ENCODE measurements at places on chromosomes 3 and 15.

DNA sequence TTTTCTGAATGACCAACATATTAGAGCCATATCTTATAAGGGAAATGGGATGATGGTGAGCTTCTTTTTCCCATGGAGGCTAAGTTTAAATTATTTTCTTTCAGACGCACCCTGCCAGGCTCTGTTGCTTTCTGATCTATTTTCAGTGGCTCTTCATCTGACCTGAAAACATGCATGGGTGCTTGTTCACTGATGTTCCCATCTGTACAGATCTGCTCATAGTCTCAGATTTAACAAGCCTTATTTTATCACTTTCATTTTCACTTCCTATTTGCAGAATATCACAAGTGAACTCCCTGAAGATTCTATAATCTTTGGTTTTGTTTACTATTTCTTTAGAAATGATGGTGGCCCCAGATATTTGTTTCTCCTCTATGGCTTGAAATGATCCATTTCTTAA is 31.1 kb upstream of the SUCLG2 start:
- DNase-seq = no peak

- DNase-seq = peak; percentile 29
These were observed 32.6 kb upstream of the TBC1D5 start for GRCh38 chr3:17775073-17775472.

GRCh38 chr3:8776406-8776805 is 7.0 kb upstream of the OXTR start:
- DNase-seq = no peak

GRCh38 chr3:186035277-186035676 is 73.6 kb downstream of the ETV5 start:
- DNase-seq = no peak

DNA sequence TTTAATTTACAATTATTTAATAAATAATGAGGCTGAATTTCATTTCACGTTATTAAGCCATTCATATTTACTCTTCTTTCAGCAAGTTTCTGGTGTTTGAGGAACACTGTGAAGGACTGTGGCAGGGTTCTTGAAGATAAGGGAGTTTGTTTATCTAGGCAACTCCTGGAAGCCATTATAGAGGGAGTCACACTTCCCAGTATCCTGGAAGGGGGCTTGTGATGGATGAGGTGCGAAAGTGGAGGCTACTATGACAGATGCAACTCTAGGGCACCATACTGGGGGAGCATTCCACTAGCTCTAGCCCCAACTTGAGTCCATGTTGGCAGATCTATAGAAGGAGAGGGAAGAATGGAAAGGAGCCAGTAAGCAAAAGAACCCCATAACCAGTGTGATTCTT is 14.4 kb downstream of the CNOT10 start:
- no peak for DNase-seq

GRCh38 chr15:74269362-74270035 is 33.4 kb downstream of the CCDC33 start:
- no peak for DNase-seq

DNA sequence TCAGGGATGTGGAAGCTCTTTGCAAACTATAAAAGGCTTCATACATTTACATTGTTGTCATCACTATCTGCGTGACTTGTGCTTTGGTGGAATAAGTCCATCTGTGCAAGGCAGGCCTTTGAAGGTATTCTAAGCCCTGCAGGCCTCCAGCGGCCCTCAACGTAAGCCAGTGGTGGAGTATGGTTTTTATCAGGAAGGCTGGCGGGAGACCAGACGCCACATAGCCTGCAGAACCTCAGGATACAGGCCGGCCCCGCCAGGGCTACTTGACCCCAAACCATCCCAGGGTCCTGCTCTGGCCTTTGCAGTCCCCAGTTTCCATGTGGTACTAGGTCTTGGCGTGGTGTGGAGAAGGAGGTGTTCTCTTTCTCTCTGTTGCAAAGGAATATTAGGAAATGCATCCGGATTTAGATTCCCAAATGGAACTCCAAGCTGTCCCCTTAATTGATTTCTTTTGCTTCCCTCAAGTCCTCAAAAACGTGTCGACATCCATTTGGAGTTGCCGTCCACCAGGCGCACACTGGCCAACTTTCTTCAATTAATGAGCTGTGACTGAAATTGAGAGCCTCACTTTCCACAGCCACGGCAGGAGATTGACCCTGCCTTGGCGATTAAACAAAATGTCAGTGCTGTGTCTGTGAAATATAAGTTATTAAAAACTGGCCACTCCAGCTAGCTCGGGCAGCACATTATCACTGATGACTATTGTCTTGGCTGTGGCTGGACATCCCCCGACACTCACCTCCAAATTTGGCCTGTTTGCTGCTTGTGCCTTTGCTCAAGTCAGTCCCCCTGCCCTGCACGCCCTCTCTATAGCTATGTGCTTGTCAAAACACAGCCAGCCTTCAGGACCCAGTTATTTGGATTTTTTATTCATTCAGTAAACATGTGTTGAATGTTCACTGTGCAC is 239.8 kb upstream of the TLE3 start:
- no peak for DNase-seq

- no peak for DNase-seq
These were observed 19.7 kb downstream of the STARD5 start for GRCh38 chr15:81304226-81304625.

DNA sequence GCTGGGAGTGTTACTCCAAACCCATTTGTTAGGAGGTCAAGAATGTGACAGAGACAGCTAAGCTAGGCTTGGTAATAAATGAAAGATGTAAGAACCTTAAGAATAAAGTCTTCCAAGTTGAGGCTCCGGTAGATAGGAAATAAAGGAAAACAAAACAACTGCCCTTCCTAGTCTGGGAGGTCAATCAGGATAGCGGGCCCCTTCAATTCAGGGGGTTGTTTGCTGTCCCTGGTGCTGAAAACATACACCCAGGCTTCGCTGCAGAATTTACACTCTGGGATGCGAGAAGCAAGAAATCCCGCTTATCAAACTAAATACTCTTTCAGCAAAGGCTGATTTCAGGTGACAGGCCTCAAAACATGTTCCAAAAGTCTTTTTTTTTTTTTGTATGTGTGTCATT is 393.4 kb downstream of the NTRK3 start:
- DNase-seq = no peak

DNA sequence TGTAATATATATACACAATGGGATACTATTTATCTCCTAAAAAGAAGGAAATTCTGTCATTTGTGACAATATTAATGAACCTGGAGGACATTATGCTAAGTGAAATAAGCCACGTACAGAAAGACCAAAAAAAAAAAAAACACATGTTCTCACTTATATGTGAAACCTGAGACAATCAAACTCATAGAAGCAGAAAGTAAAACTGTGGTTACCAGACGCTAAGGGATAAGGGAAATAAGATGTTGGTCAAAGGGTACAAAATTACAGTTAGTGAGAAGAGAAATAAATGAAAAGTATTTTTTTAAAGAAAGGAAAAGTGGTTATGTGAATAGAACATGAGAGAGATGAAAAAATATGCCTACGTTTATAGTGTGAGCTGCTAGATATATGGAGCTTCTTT is 101.1 kb downstream of the CPNE4 start:
- DNase-seq = no peak

DNA sequence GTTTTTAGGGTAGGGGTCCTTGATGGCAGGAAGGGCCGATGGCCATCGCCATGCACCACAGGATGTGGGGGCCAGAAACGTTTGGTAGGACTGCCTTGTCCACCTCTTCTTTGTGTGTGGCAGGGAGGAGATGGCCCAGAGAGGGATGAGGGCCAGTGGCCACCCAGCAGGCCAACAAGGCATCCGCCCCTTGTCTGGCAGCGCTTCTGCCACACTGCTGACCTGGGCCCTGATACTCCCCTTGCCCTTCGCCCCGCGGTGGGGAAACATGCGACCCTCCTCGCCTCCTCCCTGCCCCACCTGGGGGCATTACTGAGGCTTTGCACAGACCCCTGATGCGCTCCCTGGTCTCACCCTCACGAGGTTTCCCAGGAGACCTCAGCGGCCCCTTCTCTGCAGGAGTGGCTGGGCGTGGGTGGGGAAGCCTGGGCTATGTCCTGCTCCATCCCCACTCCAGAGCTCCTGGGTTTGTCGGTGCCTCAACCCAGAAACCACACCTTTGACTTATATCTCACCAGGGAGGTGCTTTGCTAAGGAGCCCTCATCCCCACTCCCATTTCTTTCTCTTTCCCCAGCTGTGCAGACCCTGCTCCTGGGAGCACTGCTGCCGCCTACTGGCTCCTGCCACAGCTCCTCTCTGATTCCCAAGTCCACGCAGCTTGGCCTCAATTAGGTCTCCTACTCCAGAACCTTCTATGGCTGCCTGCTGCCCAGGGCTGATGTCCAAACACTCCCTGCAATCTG is 38.7 kb downstream of the FEM1B start:
- no peak for DNase-seq

DNA sequence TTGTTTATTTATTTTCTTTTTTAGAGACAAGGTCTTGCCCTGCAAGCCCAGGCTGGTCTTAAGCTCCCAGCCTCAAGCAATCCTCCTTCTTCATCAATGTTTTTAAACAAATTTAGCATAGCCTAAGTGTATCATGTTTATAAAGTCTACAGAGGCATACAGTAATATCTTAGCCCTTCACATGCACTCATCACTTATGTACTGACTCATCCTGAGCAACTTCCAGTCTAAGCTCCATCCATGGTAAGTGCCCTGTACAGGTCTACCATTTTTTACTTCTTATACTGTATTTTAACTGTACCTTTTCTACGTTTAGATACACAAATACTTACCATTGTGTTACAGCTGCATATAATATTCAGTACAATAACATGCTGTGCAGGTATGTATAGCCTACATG is 860.0 kb downstream of the FHIT start:
- DNase-seq = no peak

- DNase-seq = no peak
These were observed 49.1 kb downstream of the ZDHHC3 start for GRCh38 chr3:44926921-44927320.

GRCh38 chr15:62469478-62469873 is 304.4 kb upstream of the C2CD4B start:
- DNase-seq = no peak

DNA sequence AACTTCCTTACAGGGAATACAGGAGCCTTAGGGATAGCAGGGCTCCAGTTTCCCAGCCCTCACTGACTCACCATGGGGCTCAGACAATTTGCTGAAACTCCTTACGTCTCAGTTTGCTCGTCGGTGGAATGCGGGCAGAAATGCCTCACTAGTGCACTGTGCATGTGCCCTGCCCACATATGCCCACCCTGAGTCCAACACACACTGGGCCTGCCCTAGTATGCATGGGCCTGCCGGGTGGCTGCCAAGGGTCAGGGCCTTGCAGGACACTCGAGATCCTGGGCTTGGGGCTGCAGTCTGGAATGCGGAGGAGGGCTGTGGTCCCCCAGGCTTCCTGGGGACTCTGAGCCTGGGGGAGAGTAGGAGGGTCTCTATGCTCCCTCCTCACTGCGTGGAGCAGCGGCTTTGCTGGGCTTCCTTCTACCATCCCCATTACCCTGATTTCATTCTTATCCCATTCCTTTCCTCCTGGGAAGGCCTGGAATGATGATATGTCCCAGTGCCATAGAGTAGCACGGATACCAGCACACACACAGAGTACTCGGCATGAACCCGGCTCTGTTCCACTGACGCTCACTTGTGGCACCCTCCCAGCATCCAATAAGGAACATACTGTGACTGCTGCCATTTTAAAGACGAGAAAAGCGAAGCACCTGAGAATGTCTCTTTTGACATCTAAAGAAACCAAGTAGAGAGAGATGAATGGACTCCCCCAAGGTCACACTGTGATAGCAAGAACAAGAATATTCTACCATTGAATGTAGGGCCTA is 124.2 kb downstream of the ASB7 start:
- DNase-seq = no peak

GRCh38 chr15:34154725-34155204 is 52.9 kb downstream of the PGBD4 start:
- peak; percentile 27 for DNase-seq

- no peak for DNase-seq
These were observed 182.9 kb downstream of the AKAP13 start for GRCh38 chr15:85563328-85563727.

- no peak for DNase-seq
These were observed 588.7 kb downstream of the TUSC7 start for GRCh38 chr3:117298273-117298672.

GRCh38 chr3:58034738-58035523 is 26.7 kb downstream of the FLNB start:
- DNase-seq = peak; percentile 40

GRCh38 chr3:58101499-58102389 is 93.5 kb downstream of the FLNB start:
- no peak for DNase-seq

DNA sequence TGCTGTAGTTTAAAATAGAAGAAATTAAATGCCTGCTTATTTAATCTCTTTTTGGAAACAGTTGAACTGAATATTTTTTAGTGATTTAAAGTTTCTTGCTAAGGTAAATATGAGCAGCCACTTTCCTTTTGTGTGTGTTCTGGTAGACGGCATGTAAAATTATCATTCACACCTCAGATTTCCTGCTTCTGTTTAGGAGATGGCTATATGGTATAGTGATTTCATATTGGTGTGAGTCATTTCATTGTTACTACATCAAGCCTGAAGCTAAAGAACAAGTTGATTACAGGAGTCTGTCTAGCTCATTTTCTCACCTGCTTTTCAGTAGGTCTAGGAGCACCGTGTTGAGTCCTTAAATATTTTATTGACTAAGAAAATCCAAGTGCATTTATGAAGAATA is 2.2 kb downstream of the LRCH3 start:
- no peak for DNase-seq

GRCh38 chr3:173814809-173815208 is 417.3 kb downstream of the NLGN1 start:
- no peak for DNase-seq

GRCh38 chr3:12182687-12183441 is 24.2 kb upstream of the TIMP4 start:
- no peak for DNase-seq

GRCh38 chr15:47711655-47712054 is 5.7 kb upstream of the SEMA6D start:
- no peak for DNase-seq

- no peak for DNase-seq
These were observed 6.6 kb downstream of the VWA5B2 start for GRCh38 chr3:184236033-184236410.

GRCh38 chr3:24853685-24854490 is 359.2 kb upstream of the THRB start:
- DNase-seq = no peak

GRCh38 chr3:177525414-177525813 is 328.1 kb upstream of the TBL1XR1 start:
- DNase-seq = no peak

- DNase-seq = no peak
These were observed 67.8 kb downstream of the OPA1 start for GRCh38 chr3:193660698-193661411.

DNA sequence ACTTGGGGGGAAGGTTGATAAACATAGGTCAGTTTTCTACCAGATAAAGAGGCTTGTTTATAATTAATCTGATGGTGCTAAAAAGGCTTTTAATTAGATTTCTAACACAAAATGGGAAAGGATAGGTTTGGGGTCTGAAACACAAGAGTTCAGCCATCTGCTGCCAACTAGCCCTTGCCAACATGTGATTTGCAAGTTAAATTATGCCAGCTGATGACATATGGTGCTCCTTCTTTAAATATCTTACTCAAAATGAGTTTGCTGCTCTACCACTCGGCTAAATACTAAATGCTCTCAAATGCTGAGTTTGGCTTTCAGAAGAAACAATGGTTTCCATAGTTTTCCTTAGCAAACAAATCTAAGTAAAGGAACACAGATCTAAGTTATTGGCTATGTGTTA is 557.8 kb upstream of the CCDC54 start:
- no peak for DNase-seq

- DNase-seq = peak; percentile 15
These were observed 5.5 kb downstream of the HHLA2 start for GRCh38 chr3:108301695-108302404.

GRCh38 chr3:183519891-183520290 is 35.6 kb downstream of the KLHL6 start:
- DNase-seq = no peak

- no peak for DNase-seq
These were observed 113.8 kb downstream of the C3orf38 start for GRCh38 chr3:88263417-88264100.

Data from stimulated activated CD4-positive, alpha-beta T cell treated with anti-CD3 and anti-CD28 coated beads, Interleukin-15, amount 100 ng/mL, for 24 hours (primary cell).